Omental fat pad (tissue), 4 donors: ENCODE measurements at places on chromosomes 2 and 18. TPM values are rescaled to one million over a fixed set of nuclear protein-coding genes. Genes with fewer than 3 reads are reported as not detected.

Gene STEAP3
- total RNA-seq, result 22.4 TPM

GRCh38 chr18:4455113-4455811, at the start of gene DLGAP1:
Gene DLGAP1 (minus strand): TSS chr18:4455307.
- no peak for DNase-seq

DNA sequence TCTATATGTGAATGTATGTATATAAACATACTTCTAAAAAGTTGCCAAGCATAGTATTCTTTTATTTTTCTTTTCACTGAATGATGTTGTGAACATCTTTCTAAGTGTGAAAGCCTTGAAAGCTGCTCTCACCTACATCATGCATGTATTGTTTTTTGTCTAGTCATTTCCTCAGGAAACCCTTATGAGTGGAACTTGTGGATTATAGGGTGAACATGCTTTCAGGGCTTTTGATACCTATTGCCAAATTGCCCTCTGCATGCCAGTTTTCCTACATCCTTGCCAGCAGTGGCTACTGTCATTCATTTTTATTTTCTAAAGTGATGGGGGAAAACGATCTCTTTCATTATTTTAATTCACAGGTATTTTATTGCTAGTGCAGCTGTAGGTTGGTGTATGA, 78.3 kb downstream of the ADAM23 start:
- no peak for DNase-seq

GRCh38 chr2:128369108-128369555, 50.5 kb upstream of the HS6ST1 start:
- no peak for DNase-seq

DNA sequence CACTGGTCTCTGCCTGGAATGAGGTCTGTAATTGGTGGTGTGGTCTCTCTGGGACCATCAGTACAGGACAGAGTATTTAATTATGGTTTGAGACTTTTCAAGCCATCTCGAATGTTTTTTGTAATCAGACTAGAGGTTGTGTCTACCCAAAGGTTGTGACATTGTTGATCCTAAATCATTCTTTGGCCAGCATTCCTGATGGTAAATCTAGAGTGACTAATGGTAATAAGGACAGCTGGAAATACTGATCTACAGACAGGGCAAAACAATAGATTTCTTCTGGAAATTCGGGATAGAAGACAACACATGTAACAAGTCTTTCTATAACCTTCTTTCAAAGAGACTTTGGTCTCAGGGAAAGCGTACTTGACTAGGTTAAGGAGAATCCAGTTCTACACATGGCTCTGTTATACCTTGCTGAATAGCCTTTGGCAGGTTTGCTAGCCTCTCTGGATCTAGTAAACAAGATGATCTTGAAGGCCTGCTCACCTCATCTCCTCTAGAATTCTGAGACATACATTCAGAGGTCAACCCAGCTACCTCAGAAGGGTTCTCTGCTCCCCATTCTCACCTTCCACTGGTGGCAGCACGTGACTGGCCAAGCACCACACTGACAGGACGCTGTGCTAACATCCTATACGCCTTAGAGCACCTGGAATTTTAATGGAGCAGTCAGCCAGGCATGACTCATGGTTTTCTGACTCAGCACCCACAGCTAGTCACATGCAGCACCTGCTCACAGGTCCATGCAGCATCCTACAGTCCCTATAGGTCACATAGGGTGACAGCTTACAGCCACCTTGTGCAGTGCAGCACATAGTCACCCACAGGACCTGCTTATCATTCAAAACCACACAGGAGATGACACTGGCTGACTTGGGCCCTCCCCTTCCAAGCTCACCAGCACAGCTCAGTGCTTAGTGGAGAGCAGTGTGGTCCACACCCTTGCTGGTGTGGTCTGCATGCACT, 12.2 kb downstream of the PLB1 start:
- no peak for DNase-seq

GRCh38 chr2:68320118-68320641, 431 bp upstream of the CNRIP1 start:
- no peak for DNase-seq

Gene MROH2A
- total RNA-seq, result not detected

Gene CRYBA2
- total RNA-seq, result not detected

Gene STARD6
- total RNA-seq, result not detected

Gene CD8B2
- not detected for total RNA-seq

Gene NBEAL1
- total RNA-seq, result 55.6 TPM

DNA sequence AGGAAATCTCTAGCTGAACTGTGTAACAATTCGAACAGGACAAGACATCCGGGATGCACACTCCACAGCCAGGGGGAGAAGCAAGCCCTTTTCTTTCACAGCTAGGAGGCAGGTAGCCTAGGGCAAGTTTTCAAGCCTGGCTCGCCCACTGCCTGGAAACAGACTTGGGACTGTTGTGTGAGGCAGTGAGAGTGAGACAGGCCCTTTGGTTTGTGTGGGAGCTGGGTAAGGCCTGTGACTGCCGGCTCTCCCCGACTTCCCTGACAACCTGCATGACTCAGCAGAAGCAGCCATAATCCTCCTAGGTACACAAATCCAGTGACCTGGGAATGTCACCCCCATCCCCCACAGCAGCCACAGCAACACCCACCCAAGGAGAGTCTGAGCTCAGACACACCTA, 179.7 kb downstream of the WDPCP start:
- DNase-seq, result no peak

DNA sequence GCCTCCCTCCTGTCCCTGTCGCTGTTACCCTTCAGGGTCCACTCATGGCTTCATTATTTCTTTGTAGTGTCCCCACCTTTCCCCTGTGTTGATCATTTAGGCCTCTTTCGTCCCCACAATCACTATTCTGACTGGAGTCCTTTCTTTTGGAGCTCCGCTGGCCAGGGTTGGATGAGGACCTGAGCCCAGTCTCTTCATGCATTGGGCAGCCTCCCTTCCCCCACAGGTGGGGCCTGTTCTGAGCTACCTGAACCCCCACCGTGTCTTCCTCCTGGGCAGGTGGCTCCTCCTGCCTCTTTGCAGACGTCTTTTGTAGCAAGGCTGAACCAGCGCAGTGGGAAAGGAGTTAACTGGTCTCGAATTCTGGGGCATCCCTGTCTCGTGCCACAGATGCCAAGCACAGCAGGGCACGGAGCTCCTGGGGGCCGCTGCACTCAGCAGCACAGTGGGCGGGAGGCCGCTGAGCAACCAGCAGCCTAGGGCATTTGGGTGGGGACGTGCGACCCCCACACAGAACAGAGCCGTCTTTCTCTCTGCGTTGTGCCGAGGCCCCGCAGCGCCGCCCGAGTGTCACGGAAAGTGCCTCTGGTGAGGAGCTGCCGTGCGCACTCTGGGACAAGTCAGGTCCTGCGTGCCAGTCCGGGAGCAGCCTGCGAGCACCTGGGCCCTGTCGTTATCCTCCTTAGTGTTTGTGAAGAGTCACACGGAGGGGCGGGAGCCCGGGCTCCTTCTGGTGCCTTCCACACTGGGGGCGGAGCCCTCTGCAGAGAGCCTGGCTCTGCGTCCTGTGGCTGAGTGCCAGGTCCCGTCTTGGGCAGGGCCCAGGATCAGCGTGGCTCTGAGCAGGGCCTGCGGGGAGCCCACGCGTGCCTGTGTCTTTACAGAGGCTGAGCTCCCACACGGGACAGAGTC, 130.1 kb downstream of the NFATC1 start:
- DNase-seq, result no peak

DNA sequence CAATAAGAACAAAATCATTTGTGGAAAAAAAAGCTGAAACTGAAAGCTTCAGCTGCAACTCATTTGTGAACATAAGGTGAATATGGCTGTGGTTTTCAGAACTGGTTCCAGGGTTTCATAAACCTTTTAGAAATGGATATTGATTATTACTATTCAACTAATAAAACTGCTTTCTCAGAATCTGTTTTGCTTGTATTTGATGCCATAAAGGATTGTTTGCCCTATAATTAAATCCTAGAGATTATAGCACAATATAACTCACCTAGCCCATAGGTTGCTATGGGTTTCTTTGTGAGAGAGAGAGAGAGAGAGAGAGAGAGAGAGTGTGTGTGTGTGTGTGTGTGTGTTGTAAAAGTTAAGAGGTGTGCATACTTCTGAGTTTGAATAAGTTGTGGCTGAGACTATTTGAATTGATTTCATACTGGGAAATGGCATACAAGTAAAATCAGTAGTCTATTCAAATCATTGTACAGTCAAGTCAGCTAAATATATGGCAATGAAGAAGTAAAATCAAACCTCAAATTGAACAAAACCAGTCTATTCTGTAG, 339.2 kb downstream of the ARHGAP15 start:
- no peak for DNase-seq

Gene CRIM1
- 230 TPM for total RNA-seq

- no peak for DNase-seq
Observed at GRCh38 chr2:131418625-131419024, 54.7 kb upstream of the RAB6D start.

GRCh38 chr2:186903216-186903615, 54.2 kb upstream of the ZSWIM2 start:
- DNase-seq, result no peak

GRCh38 chr18:40375837-40376236, 1579.2 kb upstream of the PIK3C3 start:
- DNase-seq, result no peak

Gene CDH19
- total RNA-seq, result 18.6 TPM

Gene DAPL1
- total RNA-seq, result 1.5 TPM

- no peak for DNase-seq
Observed at GRCh38 chr2:41941831-41942230, 106.0 kb upstream of the PKDCC start.

Gene LYPD1
- total RNA-seq, result not detected

Gene B4GALT6
- total RNA-seq, result 3.9 TPM

GRCh38 chr18:37489998-37490397, 75.6 kb downstream of the CELF4 start:
- no peak for DNase-seq

- no peak for DNase-seq
Observed at GRCh38 chr2:121090088-121090715, 194.8 kb downstream of the TFCP2L1 start.

DNA sequence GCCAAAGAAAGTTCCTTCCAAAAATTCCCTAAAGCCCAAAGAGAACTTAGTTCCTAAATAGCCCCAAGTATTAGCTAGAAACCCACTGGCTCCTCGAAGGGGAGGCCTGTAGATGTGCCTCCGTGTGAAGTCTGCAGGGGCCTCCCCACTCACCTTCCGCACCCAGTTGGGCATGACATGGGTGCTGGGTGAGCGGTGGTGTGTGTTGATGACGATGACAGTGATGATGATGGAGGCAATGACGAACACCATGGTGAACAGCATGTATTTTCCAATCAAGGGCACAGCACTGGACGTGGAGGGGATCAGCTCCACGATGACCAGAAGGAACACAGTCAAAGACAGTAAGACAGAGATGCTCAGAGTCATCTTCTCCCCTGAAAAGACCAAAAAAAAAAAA, 14.5 kb downstream of the CHRNA1 start:
- no peak for DNase-seq

Gene RMC1
- 23.8 TPM for total RNA-seq

- no peak for DNase-seq
Observed at GRCh38 chr2:103132536-103133217, 370.8 kb downstream of the TMEM182 start.

Gene RIT2
- not detected for total RNA-seq

DNA sequence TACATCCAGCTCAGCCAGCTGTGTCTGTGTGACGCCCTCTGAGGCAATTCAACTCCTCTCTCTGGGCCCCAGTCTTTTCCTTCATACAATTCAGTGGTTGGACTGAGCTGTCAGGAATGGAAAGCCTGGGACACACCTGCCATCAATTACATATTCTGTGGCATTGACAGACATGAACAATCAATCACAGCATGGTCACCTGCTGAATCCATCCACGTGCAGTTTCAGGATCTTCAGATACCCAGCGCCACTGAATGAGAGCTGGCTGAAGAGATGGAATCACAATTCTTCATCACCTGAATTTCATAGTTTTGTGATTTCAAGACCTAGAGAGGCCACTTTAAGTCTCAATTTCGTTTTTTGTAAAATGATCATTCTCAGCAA, 5.1 kb downstream of the ADRA2B start:
- no peak for DNase-seq

GRCh38 chr2:2926858-2927175, 450.8 kb downstream of the EIPR1 start:
- no peak for DNase-seq

DNA sequence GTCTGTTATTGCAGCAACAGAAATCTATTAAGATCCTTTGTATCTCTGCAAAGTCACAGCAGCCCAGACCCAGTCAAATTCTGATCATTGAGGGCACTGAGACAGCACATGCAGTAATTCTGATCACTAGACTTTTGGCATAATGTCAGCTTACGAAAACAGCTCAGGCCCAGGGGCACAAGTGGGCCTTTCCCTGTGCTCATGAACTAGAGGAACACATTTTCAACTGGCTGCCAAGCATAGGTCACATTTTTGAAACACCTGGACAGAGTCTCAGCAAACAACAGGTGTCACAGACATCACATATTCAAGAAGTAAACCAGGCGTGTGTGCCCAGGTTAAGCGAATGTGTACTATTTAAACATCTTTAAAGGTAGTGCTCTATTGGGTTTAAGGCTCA, 13.7 kb downstream of the DOCK10 start:
- no peak for DNase-seq

- DNase-seq, result no peak
Observed at GRCh38 chr2:149800624-149801542, 213.3 kb upstream of the MMADHC start.
